NCI-H1092 (cell line): ENCODE measurements at places on chromosomes 4 and X.

GRCh38 chrX:72716766-72717165, 2.7 kb upstream of the PHKA1 start:
- no peak for DNase-seq

DNA sequence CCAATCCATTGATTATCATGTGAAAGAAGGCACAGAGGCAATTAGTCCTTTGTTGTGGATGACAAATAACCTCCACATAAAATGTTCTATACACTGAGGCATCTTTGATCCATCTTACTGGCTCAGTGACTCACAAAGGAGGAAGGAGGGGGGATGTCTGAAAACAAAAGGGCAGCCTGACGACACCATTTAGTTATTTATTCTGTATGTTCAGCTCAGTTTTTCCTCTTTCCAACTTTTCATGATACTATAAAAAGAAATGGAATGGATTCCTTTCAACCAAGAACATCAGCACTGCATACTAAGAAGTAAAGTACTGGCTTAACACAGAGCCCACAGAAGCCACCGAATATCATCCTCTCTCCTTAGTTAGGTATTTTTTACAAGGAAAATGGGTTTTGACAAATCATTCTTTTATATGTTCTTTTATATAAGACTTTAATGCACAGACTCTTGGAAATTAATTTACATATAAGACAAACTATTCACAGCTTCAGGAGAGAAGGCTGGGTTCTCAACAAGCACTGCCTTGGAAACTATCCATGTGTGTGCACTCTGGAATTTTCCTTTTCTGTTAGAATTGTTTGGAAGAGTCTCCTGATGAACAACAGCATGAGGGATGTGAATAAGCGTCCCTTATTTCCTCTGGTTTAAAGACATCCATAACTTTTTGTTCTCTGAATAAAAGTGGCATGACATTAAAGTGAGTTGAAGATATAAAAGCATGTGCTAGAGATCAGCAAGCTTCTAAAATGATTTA, 135.6 kb downstream of the TSPAN5 start:
- no peak for DNase-seq

- DNase-seq = no peak
These were observed 28.6 kb upstream of the BBS12 start for GRCh38 chr4:122703868-122704267.

DNA sequence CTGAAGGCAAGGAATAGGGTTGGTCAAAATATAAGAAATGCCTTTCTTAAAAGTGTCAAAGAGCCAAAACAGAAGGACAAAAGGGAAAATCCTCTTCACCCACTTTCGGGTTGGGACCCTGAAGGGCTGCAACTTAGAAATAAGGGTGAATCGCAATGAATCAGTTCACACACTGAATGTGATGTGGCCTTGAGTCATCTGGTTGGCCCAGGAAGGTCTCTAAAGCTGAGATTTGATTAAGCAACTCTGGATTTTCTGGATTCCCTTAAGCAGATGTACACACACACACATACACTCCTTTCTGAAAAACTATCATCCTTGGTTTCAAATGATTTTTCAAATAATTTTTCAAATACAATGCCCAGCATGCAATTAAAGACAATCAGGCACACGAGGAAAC, 13.1 kb downstream of the TAB3 start:
- no peak for DNase-seq

- no peak for DNase-seq
These were observed 113.9 kb downstream of the DRD5 start for GRCh38 chr4:9895333-9895705.

- DNase-seq = no peak
These were observed 99.5 kb downstream of the NLGN4X start for GRCh38 chrX:6129195-6129594.

GRCh38 chrX:9911487-9911886, 55.7 kb upstream of the CLDN34 start:
- DNase-seq = no peak

DNA sequence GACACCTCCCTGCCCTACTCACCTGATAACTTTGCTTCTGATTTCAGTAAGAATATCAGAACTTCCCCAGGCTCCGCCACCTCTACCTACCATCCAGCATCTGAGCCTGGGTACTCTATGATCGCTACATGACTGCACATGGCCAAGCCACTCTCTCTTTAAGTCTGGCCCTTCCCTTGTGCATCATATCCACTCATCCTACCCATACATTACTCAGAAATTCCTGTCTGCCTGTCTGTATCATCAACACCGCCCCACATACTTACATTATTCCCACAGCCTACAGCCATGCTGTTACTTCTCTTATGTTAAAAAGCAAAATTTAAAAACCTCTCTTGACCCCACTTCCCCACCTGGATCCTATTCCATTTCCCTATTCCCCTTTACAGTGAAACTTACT, 84.7 kb downstream of the SCD5 start:
- DNase-seq = no peak
